HTR-8/SVneo (cell line): ENCODE measurements at places on chromosomes 7 and 10.

- no peak for DNase-seq
Measured at GRCh38 chr7:100219271-100219737, 445 bp upstream of the PVRIG start.

- no peak for DNase-seq
Measured at GRCh38 chr10:9010093-9010492, 955.6 kb downstream of the GATA3 start.

DNA sequence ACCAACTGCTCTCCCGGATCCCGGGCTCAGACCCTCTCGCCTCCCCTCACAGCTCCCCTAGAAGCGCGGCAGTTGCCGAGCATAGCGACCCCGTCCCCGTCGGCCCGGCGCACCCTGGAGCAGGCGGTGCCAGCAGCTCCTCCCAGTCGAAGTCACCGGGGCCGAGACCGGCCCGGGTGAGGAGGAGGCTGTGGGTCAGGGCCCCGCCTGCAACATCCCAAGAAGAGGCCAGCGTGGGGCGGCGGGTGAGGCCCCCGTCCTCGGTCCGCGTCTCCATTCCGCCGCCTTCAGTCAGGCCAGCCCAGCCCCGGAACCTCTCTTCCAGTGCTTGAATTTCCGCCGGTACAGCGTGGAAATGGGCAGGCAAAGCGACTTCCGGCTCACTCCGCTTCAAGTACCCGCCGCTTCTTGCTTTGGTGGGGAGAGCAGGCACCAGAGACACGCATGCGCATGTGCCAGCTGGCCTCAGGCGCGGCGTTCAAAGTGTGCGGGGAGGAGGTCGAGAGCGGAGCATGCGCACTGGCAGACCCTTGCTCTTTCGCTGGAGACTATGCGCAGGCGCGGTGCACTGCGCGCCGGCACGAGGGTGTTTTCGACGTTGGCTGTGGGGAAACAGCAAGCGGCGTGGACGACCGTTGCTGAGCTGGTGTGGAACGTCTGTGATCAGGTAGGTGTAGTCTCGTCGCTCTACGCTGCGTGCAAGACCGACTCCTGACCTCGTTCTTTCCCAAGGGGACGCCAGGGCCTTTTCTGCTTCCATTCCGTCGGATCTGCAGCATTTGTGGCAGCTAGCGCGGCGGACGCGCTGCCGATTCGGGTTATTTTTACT, at the start of gene C10orf88:
Gene C10orf88 (minus strand): TSS at position 326 of the 829 bp plus-strand sequence. CDS start 49 bp downstream, at position 277.
- peak; percentile 94 for DNase-seq

DNA sequence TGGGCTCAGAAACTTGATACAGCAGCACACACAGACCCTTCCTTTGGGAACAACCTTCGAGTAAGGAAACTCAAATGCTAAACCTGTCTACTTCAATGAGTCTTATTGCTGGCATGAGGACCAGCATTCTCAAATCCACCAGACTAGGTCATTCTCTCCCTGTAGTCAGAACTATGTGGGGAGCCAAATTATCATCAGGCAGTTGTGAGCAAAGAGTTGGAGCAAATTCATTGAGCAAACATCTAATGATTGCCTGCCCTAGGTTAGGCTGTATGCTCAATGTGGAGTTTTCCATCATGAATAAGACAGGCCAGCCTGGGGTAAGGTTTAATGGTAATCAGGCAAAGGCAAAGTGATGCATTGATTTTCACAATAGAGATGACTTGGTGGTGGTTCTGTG, 3.6 kb downstream of the EPDR1 start:
- DNase-seq: no peak

- DNase-seq: peak; percentile 58
Measured at GRCh38 chr10:784403-785088, 95.1 kb upstream of the DIP2C start.

GRCh38 chr10:120998251-120998650, 147.1 kb downstream of the WDR11 start:
- no peak for DNase-seq

- DNase-seq: no peak
Measured at GRCh38 chr10:103854686-103855391, 537 bp downstream of the SH3PXD2A start.
